ENCODE measurements at places on chromosomes 1 and 21.

- DNase-seq: no peak
Observed at GRCh38 chr1:167483790-167484189, 34.5 kb downstream of the CD247 start.

DNA sequence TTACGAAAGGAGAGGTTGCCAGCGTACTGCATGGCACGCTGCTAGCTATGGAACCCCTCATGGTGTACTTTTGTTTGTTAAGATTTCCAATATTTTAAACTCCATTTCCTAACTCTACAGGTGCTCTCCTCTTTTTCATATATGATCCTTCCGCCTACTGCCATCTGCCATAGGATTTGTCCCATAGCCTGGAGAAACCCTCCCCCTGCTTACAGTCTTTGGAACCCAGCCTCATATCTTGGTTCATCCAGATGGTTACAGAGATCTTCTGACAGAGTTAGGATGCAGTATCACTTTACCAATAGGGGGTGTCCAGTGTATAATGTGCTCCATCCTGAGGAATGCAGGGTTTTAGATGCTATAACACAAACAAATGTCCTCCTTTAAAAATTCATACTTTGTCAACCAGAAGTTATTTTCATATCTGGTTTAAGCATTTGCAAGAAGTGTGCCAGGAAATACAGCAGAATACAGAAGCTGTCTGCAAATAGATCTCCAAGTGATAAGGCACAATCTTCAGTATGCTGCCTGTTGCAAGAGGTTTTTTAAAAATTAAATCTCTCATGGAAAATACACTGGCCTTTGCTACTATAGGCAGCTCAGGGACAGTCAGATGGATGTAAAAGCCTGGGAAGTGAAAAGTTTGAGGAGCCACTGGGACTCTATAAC lies 377.8 kb downstream of the KCNH1 start:
- no peak for DNase-seq

DNA sequence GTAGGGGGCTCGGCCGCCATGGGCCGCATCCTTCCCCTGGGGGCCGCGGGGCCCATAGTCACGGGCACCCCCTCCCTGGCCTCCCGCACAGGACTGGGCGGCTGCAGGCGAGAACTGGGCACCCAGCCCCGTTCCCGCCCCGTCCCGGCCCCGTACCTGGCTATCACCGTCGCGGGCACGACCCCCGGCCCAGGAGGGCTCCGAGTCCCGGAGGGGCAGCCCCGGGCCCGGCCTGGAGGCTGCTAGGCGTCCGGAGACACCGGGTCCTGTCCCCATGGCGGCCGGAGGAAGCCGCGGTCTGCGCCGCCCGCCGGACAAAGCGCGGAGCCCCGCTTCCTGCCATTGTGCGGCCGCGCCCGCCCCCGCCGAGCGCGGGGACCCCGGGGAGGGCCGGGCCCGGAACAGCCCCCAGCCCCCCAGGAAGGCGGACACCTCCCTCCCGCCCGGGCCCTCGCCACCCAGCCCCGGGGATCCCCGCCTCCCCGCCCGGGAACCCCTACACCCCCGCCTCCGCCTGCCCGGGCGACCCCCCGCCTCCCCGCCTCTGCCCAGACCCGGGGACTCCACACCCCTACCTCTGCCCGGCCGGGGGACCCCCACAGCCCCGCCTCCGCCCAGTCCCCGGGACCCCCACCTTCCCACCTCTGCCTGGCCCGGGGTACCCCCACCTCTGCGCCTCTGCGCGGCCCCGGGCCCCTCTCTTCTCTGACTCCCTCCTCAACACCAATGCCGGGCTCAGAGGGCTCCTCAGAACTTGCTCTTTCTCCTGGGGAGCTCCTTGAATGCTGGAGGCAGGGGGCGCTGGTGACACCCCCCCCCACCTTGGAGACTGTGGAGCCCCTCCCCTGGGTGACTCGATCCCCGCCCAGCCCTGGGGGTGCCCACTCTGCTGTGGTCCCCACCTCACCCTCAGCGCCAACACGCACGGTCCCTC lies 6.0 kb downstream of the PLEKHG5 start:
- no peak for DNase-seq

GRCh38 chr1:44609412-44609767 lies 64.9 kb downstream of the TMEM53 start:
- DNase-seq: no peak

DNA sequence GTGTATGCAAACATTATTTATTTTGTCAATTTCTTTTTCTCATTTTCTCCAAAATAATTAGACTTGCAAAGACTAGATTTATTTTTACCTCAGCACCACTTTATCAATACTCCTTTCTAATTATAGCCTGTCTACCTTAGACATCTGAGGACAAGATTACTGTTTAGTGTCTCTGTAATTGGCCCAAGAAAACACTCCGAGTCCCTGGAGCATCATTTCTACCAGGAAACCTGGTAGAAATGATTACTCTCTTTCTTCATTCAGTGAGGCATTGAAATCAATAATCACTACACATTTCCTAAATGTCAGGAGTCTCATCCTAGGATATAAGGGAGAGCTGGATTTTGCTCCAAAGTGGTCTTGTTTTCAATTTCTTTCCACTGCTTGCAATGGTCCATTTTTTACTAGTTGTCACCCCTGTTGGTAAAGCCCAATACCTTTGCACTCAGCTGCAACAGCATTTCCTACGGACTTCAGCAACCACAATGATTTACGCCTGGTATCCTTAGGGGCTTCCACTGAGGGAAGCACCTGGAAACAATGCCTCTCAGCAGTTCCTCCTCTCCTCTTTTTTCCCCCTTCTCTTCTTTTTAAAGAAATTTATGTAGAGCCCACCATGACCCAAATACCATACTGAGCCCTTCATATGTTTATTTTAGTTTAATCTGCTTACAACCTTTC lies 64.6 kb downstream of the GRIK1 start:
- no peak for DNase-seq

All from stimulated activated CD4-positive, alpha-beta T cell treated with anti-CD3 and anti-CD28 coated beads, Interleukin-4, amount 100 ng/mL, for 48 hours (primary cell).